Globus pallidus (tissue), 1 donor: ENCODE measurements at places on chromosomes 2 and 18.

DNA sequence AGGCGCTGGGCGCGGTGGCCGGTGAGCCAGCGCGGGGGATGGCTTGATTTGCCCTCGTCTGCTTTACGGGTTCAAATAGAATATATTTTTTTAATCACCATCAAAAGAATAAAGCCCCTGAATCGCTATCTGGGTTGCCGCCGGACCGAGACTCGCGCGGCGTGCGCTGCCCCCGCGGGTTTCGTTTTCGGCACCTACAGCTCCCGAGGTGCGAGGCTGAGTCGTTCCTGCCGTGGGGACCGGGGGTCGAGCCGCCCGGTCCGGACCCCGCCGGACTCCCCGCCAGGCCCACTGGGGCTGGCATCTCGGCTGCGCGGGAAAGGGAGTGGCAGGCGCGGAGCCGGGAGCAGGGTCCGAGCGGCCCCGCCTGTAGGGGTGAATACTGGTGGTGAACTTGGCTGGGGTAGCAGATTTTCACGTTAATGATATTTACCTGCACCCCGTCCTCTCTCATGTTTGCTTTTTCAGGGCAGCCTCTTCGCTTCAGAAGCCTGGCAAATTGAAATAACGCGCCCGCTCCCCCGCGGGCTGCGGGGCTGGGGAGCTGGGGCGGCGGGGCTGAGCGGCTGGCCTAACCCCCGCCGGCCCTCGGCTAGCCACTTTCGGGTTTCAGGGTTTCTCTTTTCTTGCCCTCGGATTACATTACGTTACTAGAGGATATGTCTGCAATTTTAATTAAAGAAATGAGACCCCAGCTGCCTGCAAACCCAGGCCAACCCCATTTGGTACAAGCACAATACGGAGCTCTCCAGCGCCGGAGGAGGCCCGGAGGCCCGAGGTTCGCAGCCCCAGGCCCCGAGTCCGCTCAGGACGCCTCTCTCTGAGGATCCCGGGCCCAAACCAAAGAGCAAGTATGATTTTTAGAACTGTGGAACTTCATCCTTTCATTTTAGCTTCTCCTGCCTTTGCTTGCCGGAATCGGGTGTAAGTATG, 1.7 kb upstream of the CELF4 start:
- DNase-seq = no peak

GRCh38 chr2:196277002-196277401, 105.6 kb upstream of the STK17B start:
- DNase-seq = no peak

GRCh38 chr2:215657844-215658243, 222.0 kb upstream of the FN1 start:
- DNase-seq = peak; percentile 18

- peak; percentile 26 for DNase-seq
Measured at GRCh38 chr2:39476524-39476923, 39.4 kb upstream of the MAP4K3 start.

DNA sequence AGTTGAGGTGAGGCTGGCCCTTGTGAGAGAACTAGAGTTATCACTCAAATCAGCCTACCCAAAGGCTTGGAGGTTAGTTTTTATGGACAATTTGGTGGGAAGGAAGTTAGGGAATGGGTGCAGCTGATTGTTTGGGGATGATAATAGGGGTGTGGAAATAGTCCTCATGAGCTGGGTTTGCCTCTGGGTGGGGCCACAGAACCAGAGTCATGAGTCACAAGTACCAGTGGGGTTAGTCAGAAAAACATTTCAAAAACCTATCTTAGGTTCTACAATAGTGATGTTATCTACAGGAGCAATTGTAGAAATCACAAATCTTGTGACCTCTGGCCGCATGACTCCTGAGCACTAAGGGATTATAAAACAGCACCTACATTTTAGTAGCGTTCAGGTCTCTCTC, 630.1 kb upstream of the PIK3C3 start:
- DNase-seq = no peak

DNA sequence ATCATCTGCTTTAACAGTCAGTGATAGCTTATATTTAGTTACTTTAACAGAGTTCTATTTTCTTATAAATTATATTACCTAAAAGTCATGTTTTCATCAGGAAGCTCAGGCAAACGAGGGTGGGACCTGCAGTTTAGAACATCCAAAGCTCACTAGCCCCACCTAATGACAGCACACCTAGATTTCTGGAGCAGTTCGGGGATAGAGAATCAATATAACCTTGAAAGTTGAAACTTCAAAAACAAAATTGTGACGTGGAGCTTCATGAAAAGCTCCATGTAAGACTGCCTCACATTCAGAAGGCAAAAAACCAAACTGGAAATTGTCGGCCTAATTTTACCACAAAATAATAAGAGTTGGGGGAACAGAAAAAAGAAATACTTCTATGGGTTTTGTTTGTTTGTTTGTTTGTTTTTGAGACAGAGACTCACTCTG, 185.9 kb upstream of the CCDC150 start:
- DNase-seq = no peak

DNA sequence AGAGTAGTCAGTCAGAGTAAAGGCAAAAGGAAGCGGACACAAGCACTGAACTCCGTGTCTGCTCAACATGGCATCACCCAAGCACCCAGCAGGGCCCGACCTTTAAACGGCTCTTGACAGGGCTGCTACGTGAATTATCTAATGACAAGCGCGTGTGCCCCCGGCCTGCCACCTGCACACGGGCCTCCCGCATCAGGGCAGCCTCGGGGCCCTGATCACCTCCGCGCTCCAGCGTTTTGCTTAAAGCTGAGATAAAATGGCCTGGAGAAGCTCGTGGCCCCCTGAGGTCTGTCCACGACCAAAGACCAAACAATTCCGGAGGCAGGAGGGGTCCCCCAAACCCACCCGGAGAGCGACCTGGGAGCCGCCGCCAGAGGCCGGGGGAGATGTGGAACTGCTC, 376 bp downstream of the NDUFA10 start:
- DNase-seq = no peak

GRCh38 chr18:24227977-24228666, 89.3 kb downstream of the CABYR start:
- no peak for DNase-seq

GRCh38 chr2:168970711-168971233, 60.4 kb downstream of the ABCB11 start:
- no peak for DNase-seq

DNA sequence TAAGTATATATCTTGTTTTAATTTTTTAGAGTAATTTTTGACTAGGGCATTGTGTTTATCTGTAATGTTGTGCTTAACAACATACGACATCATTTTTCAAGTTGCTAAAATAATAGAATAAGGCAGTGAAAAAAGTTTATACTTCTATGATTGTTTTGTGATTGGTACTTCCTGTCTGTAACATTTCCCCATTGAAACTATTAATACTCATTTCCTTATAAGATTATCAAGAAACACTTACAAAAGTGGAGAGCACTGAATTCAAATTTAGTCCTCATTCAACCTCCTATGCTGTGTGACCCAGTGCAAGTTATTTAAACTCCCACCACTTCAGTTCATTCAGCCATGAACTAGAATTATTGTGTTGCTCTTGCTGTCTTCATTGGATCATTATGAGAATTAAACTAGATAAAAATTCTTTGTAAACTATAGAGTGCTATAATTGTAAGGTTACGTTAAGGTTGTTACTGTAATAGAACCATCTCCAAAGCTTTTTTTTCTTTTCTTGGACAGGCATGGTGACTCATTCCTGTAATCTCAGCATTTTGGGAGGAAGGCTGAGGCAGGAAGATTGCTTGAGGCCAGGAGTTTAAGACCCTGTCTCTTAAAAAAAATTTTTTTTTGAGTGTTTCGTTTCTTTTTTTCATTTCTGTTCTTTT, 2.8 kb downstream of the ETAA1 start:
- no peak for DNase-seq

- no peak for DNase-seq
Measured at GRCh38 chr2:227394401-227394800, 6.7 kb upstream of the SCYGR1 start.

- no peak for DNase-seq
Measured at GRCh38 chr2:151350579-151351195, 6.7 kb upstream of the TNFAIP6 start.

- no peak for DNase-seq
Measured at GRCh38 chr18:78610179-78610578, 369.4 kb upstream of the SALL3 start.

DNA sequence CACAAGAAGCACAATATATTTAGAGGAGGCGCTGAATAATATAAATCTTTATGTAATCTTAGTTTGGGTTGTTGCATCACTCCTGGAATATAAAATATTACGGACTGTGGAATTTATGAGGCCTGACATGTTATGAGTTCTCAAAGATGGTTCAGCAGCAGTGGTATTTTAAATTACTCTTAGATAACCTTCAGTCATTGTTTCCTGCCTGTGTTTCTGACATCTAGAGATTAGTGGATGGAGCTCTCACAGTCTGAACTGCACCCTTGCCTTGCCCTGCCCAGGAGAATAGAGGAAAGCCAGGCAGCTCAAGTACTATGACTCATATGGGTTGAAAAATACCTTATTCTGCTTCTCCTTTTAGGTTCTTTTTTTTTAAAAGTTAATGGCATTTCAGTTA, 70.0 kb downstream of the ACSL3 start:
- no peak for DNase-seq

- no peak for DNase-seq
Measured at GRCh38 chr2:215811003-215811402, 202.3 kb downstream of the MREG start.

DNA sequence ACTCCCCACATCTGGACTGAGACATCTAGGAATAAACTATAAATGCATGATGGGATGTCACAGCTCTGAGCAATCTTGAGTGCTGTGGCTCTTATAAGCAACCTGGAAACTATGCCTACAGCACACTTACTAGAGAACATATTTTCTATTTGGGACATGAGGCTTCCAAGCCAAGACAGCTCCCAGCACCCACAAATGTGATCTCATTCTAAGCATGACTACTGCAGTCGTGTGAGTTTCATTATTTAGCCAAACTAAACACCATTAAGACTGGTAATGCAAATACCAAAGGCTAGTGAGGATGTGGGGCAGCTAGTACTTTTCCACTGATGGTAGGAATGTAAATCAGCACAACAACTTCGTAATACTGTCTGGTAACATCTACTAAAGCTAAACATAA, 72.5 kb downstream of the RTTN start:
- no peak for DNase-seq

DNA sequence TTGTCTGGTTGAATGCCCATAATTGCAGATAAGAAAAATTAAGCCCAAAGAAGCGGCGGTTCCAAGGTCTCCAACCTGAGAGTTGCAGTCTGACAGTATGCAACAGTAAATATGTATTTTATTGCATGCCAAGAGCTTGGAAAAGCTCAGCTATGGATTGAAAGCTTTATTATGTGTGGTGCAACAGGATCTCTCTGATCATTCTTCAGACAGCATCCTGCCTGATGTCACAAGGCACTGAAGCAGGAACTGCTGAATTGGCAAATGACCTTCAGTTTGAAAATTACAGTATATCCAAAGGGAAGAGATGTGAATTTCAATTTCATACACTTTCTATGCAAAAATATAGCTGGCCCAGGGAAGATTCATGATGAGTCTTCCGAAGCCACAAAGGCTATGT, 42.5 kb downstream of the DOCK10 start:
- no peak for DNase-seq

GRCh38 chr18:51503351-51503750, 305.9 kb upstream of the MEX3C start:
- no peak for DNase-seq

DNA sequence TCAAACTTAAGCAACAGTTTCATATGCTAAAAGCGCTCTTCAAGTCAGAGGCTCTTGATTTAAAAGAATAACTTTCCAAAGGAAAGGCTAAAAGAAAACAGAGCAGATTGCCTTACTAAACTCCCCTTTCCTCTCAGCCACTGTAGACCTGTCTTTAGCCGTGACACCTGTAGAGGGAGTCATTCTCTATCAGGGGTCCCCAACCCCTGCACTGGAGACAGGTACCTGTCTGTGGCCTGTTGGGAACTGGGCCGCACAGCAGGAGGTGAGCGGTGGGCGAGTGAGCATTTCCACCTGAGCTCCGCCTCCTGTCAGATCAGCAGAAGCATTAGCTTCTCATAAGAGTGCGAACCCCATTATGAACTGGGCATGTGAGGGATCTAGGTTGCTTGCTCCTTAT, 9.6 kb downstream of the SLC14A1 start:
- DNase-seq = no peak

GRCh38 chr2:26580151-26580550, 61.0 kb downstream of the CIB4 start:
- DNase-seq = no peak

- no peak for DNase-seq
Measured at GRCh38 chr2:59021786-59022185, 780.7 kb upstream of the FANCL start.

DNA sequence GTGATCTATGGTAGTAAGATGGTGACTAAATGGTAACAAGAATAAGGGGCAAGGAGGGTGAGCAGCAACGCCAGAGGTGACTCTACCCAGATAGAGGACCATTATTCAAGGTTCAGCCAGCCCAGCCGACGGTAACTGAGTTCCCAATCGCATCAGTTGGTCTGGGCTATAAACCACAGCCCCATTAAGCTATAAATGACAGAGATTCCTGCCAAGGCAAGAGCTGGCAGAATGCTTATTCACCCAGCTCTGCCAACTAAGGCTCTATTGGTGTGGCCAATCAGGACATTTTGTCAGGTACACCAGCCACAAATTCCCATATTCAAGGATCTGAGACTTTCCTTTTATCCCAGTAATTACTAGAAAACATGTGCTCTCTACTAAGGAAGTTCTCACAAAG, 3.6 kb downstream of the CHN1 start:
- DNase-seq = no peak

DNA sequence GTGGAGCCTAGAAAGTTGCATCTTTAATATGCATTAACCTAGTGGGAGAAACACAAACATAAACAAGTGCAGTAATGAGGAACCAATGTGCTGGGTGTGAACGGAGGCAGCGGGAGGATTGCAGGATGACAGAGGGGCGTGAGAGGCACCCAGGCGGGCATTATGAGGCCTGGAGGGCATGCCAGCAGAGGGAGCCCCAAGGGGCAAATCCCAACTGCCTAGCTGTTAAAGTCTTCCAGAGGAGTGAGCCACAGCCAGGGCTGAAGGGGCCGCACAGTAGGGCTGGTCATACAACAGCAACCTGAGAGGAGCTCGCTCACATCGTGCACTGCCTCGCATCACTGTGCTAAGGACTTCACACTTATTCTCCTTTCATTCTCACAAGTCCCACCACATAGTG, 13.3 kb upstream of the PRELID3A start:
- DNase-seq = no peak

GRCh38 chr2:25362434-25363145, 20.9 kb upstream of the DNMT3A start:
- no peak for DNase-seq

DNA sequence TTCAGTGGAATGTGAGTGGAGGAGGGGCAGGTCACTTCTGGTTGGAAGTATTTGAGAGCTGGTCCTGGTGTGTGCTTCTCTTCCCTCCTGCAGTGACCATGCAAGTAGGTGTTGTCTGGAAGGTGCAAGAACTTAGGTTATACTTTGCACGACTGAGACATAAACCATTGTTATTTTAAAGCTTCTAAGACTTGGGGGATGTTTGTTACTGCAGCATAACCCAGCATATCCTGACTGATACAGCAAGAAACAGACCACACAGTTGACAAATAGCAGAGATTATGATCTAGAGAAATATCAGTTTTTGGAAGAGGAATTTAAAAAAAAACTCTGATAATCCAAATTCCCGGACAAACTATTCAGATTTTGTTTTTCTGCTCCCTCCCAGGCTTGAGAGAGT, 130.8 kb downstream of the ACTR3 start:
- DNase-seq = no peak
